GM04504 (cell line): ENCODE measurements at places on chromosomes 4 and X.
A peak's percentile ranks its signal among the peaks of the same experiment; 100 is the strongest.

DNA sequence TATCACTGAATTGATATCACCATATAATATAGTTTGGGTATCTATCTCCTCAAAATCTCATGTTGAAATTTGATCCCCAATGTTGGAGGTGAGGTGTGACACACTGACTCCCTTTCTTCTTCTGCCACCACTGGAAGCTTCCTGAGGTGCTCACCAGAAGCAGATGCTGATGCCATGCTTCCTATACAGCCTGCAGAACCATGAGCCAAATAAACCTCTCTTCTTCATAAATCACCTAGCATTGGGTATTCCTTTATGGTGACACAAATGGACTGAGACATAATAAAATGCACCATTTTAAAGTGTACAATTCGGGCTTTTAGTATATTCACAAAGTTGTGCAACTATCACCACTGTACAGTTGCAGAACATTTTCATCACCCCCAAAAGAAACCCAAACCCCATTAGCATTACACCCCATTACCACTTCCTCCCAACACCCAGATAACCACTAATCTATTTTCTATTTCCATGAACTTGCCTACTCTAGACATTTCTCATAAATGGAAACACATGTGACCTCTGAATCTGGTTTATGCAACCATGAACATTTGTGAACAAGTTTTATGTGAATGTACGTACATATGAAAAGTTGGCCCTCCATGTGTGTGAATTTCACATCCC lies 148.9 kb downstream of the OPHN1 start:
- no peak for DNase-seq

- DNase-seq: no peak
Measured at GRCh38 chr4:163810755-163811154, 316.3 kb downstream of the TMA16 start.

DNA sequence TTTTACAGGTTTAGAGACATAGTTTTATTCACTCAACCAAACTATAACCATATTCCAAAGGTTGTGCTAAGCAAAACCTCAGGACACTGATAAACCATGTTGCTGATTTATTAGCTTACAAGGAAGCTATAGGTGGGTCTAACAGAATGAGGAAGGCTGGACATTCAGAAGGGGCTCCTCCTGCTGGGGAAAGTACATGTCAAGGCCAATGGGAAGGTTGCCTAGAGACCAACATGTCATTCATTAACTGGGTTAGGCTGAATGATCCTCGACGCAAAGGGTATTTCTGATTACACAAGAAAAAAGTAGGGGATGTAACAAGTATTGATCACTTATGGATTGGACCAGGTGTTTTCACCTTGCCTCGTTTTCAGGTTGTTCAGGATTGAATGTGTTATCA lies 30.3 kb downstream of the SLC10A6 start:
- DNase-seq: no peak

GRCh38 chrX:10433296-10433965 lies 187.0 kb downstream of the MID1 start:
- no peak for DNase-seq

DNA sequence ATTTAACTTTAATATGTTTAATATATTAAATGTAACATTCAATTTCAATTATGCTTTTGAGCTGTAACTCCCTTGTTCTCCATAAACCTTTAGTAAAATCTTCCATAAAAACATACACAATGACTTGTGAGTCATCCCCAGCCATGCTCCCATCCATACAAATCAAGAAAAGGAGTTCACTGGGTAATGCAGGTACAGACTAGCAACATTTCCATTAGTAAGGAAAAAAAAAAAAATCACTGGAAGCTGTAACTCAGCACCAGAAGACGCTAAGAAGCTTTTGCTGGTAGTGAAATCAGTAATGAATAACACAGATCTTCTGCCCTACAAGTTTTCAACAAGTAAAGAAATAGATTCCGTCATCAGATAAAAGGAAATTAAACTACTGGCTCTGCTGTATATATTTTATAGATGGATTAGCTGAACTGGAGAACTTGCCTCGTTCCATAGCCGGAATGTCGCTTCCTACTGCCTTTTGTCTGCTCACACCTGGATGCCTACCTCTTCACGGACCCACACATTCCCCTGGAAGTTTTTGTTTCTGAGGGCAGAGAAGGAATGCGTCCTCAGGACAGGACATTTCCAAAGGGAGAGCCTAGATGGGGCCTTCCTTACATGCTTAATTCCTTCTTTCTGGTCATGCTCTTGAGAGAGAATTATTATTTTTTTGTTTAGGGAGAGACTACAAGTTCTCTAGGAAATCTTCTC lies 298.4 kb upstream of the ANKRD50 start:
- no peak for DNase-seq

GRCh38 chr4:86895692-86896488 lies 3.7 kb upstream of the C4orf36 start:
- peak; percentile 51 for DNase-seq

- DNase-seq: no peak
Measured at GRCh38 chr4:153538487-153539357, 72.6 kb downstream of the TMEM131L start.

DNA sequence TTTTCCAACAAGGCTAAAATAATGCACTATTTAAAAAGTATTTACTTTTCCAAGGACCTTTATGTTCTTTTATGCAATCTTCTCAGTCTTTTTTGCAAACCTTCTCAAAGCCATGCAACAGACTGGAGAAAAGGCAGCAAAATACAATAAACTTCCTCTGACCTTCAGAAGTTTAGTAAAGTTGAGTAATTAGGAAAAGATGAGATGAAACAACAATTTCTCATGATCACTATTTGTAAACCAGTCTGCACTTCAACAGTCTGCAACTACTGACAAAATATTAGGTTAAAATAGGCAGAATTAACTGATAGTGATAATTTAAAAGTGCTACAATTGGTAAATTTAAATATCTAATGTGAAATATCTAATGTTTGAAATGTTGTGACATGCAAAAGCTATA lies 884.9 kb upstream of the PCDH10 start:
- DNase-seq: no peak

GRCh38 chr4:48065587-48066052 lies 49.0 kb downstream of the NIPAL1 start:
- DNase-seq: no peak

- DNase-seq: no peak
Measured at GRCh38 chr4:28179126-28179525, 1318.5 kb downstream of the STIM2 start.

- no peak for DNase-seq
Measured at GRCh38 chr4:123304151-123304964, 92.2 kb upstream of the SPRY1 start.

- no peak for DNase-seq
Measured at GRCh38 chr4:142292231-142292630, 553.9 kb downstream of the INPP4B start.

- DNase-seq: no peak
Measured at GRCh38 chrX:103999234-103999633, 14.3 kb downstream of the H2BW1 start.

DNA sequence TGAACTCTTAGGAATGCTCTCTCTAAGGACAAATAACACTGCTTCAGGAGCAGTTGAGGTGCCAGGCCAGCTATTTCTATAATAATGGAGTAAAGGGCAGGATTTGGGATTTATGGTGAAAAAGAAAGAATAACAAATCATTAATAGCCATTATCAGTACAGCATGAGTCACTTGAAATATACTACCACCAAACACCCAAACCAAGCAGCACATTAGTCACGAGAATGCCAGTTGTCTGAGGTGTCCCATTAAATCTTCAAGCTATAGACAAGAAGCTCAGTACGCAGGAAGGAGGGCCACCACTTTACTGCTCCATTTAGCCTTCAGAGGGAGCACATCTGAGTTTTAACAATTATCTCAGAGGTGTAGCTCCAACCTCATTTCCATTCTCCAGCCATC lies 106.8 kb upstream of the MAGEA10 start:
- no peak for DNase-seq

GRCh38 chr4:150136481-150136880 lies 58.2 kb downstream of the DCLK2 start:
- DNase-seq: no peak

DNA sequence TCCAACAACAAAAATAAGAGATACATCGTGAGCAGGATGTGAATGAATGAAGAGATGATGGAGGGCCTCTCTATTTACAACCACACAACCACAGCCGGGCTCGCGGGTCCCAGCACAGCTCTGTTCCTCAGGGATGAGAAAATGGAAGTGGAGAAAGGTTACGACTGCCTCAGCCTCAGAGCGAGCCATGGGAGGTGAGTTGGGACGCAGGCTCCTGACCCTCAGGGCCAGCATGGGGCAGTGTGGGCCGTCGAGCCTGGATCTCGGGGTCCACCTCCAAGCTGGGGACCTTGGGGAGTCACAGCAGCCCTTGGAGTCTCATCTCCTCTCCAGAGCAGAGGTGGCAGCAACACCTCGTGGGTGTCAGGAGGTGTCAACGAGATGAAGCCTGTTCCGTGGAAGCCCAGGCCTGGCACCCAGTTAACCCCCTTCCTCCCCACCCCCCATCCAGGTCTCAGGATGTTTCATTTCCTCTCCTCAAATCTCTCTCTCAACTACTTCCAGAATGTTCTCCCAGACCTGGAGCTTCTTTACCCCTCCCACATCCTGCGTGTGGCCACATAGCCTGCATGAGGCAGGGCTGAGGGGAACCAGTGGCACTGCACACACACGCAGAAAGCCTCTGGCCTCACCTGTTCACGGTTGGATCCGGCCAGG lies 25.9 kb downstream of the C4orf50 start:
- no peak for DNase-seq

- DNase-seq: no peak
Measured at GRCh38 chr4:56698329-56698728, 17.2 kb upstream of the HOPX start.

- no peak for DNase-seq
Measured at GRCh38 chr4:2417226-2417764, 1.1 kb downstream of the ZFYVE28 start.

GRCh38 chr4:165814256-165815020 lies 58.6 kb upstream of the TLL1 start:
- DNase-seq: no peak
